ENCODE measurements at places on chromosomes 6 and 20. TPM values are rescaled to one million over a fixed set of nuclear protein-coding genes. Genes with fewer than 3 reads are reported as not detected.

BPIFB2 gene
- not detected for polyA plus RNA-seq

PLG gene
- polyA plus RNA-seq = not detected

NNAT gene
- polyA plus RNA-seq = not detected

TGM3 gene
- not detected for polyA plus RNA-seq

BTN1A1 gene
- polyA plus RNA-seq = not detected

DNA sequence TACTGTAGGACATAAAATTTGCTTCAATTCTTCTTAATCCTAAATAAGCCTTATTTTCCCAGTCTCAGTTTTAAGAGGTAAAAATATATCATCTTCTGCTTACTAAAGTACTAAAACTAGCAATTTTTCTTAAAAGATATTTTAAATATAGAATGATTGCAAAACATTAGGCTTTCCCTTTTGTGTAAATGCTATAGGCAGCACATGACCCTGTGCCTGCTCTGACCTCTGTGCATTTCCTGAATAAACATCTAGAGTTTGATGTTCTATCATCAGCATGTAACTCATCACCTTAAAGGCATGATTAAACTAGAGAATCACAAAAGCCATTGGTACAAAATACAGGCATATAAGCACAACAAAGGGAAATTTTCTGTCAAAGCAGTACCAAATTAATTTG lies 422.7 kb downstream of the TFAP2B start:
- no peak for DNase-seq

DNA sequence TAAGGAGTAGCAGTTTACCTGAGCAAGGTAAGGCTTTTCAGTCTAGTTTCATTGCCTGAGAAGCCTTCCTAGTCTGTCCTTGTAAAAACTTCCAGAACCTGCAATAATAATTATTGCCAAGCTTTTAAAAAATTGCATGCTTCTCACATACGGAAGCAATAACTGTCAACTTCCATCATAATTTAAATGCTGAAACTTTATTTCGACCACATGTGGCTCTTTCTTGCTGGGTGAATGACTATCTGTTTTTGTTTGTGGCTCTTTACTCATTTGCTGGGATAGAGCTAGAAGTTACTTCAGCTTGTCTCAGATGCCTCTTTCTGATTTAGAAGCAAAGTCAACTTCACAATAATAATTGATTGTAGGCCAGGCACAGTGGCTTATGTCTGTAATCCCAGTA lies 95.9 kb upstream of the COL21A1 start:
- DNase-seq = no peak
